ENCODE measurements at places on chromosomes 5 and 9. TPM values are rescaled to one million over a fixed set of nuclear protein-coding genes. Genes with fewer than 3 reads are reported as not detected.

Gene ASPN
- not detected for total RNA-seq

Gene FRMPD1
- not detected for total RNA-seq

Gene MAPK9
- total RNA-seq: 37.0 TPM

Gene PCDHA1
- not detected for total RNA-seq

Gene RNF208
- total RNA-seq: 8.9 TPM

Gene TSLP
- total RNA-seq: 0.54 TPM

Gene EDIL3
- not detected for total RNA-seq

Gene TSPAN17
- total RNA-seq: 19.4 TPM

Gene IFNA5
- total RNA-seq: not detected

Gene FOXD4L6
- not detected for total RNA-seq

Gene ORM2
- not detected for total RNA-seq

Gene DOCK2
- total RNA-seq: 198 TPM

Gene NPR3
- total RNA-seq: 0.05 TPM

Gene PHF24
- total RNA-seq: 0.09 TPM

Gene UNC5A
- not detected for total RNA-seq

Gene PCDHGA3
- total RNA-seq: not detected

Gene ADAMTS2
- total RNA-seq: not detected

Gene C9
- not detected for total RNA-seq

Gene SCAI
- total RNA-seq: 13.0 TPM

Gene FAM81B
- total RNA-seq: not detected

Gene SLC6A3
- not detected for total RNA-seq

Gene IL7R
- 236 TPM for total RNA-seq

Gene FAM221B
- total RNA-seq: not detected

Gene CDKN2AIPNL
- total RNA-seq: 42.0 TPM

Gene FAM120A
- total RNA-seq: 154 TPM

Gene CLK4
- 22.6 TPM for total RNA-seq

Gene INSYN2B
- total RNA-seq: not detected

Gene TAF11L10
- not detected for total RNA-seq

Gene MAML1
- 32.6 TPM for total RNA-seq

Gene HAUS6
- 32.5 TPM for total RNA-seq

Gene OLFM1
- total RNA-seq: not detected

Gene ARID3C
- total RNA-seq: 0.76 TPM

Gene ADGRV1
- total RNA-seq: 0.02 TPM

Gene CDC26
- 44.2 TPM for total RNA-seq

Gene IFNA2
- not detected for total RNA-seq

Gene PCDHB7
- total RNA-seq: not detected

Gene SLC28A3
- 1.3 TPM for total RNA-seq

Gene CER1
- not detected for total RNA-seq

Gene OR2Y1
- not detected for total RNA-seq

Gene ESM1
- not detected for total RNA-seq
